Activated naive CD4-positive, alpha-beta T cell treated with anti-CD3 and anti-CD28 coated beads, Interleukin-2, amount 50 U/mL, for 72 hours (primary cell): ENCODE measurements at places on chromosomes 1 and 21.

- no peak for DNase-seq
Observed at GRCh38 chr1:18748435-18748834, 111.0 kb downstream of the TAS1R2 start.

GRCh38 chr1:209063767-209064659 lies 519.5 kb upstream of the CAMK1G start:
- DNase-seq, result no peak

DNA sequence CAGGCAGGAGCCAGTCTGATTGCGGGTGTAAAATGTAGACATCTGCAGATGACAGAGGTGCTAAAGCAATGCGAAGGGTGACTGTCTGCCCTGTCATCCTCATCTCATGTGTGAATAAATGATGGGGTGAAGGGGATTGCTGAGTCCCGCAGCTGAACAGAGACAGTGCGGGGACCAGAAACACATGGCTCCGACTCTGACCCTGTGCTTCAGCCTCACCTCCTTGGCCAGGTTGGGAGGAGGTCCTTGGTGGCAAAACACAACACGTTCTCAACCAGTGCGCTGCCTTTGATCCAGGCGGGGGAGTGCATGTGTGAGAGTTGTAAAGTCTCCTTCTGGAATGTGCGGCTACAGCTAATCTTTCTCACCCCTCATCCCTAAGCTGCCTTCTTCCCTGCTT lies 32.0 kb upstream of the TTC22 start:
- no peak for DNase-seq

DNA sequence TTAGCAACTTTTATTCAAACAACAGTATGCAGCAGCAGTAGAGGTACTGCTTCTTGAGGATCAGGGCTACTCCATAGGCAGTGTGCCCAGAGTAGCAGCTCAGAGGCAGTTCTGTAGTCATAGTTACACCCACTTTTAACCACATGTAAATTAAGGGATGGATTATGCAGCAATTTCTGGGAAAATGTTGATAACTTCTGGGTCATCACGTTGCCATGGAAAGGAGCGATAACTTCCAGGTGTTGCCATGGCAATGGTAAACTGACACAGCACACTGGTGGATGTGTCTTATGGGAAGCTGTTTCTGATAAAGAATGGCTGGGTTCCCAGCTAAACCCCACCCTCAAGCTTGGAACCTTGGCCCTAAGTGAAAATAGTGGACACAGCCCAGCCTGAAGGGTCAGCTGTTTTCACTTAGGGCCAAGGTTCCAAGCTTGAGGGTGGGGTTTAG lies 29.0 kb upstream of the PLA2G2A start:
- no peak for DNase-seq

GRCh38 chr1:108080448-108080847 lies 115.5 kb upstream of the VAV3 start:
- no peak for DNase-seq

DNA sequence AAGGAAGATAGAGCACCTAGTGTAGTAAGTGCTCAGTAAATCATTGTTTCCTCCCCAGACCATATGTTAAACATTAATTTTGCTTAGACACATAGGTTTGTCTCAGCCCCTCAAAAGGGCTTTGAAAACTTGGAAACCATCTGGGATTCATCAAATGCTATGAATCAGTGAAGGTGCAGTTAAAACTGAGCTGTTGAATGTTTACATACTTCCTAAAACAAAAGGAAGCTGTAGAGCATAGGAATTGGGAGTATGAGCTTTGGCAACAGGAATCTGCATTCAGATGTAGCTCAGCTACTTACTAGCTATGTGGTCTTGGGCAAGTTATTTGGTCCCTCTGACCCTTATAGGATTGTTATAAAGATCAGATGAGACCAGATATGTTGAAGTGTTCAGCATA lies 18.7 kb upstream of the PODN start:
- DNase-seq, result no peak

- no peak for DNase-seq
Observed at GRCh38 chr1:65421351-65422025, 1.0 kb downstream of the LEPR start.

DNA sequence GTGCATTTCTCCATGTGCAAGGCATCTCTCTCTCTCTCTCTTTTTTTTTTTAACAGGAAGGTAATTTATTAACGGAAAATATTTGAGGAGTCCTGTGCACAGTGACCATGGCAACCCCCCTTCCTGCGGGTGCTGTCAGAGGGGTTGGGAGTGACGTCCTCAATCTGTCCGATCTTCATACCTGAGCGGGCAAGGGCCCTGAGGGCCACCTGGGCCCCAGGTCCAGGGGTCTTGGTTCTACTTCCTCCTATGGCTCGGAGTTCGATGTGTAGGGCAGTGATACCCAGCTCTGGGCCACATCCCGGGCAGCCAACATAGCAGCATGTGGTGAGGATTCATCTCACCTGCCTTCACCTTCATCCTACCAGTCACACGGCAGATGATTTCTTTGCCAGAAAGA lies 11.0 kb downstream of the MAPKAPK2 start:
- DNase-seq, result no peak

- DNase-seq, result no peak
Observed at GRCh38 chr1:38488162-38488898, 371.2 kb downstream of the RRAGC start.

- no peak for DNase-seq
Observed at GRCh38 chr1:21077085-21077484, 99.6 kb downstream of the EIF4G3 start.

DNA sequence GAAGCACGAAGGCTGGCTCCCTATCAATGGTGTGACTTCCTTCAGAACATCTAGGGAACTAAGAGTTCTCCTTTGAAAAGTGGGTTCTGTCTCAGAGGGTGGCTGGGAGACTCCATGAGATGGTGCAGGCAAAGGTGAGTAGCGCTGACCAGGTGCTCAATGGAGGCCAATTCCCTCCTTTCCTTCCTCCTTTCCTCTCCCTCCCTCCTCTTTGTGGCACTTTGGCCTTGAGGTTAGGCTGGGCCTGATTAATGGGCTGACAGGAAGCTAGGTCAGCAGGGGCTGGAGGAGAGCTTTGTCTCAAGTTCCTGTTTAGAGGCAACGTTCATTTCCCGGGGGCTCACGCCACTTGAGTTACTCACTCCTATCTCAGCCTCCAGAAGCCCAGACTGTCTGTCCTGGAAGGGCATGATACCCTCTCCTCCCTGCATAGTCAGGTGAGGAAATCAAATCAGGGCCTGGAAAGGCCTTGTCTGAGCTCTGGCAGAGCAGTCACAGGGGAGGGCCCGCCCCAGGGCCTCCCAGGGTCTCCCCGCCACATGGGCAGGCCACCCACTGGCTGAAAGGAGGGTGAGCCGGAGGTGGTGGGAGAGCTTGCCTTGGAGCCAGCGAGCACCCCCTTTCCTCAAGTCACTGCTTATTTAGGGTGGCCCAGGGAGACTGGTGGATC lies 58.4 kb upstream of the SSBP3 start:
- no peak for DNase-seq

DNA sequence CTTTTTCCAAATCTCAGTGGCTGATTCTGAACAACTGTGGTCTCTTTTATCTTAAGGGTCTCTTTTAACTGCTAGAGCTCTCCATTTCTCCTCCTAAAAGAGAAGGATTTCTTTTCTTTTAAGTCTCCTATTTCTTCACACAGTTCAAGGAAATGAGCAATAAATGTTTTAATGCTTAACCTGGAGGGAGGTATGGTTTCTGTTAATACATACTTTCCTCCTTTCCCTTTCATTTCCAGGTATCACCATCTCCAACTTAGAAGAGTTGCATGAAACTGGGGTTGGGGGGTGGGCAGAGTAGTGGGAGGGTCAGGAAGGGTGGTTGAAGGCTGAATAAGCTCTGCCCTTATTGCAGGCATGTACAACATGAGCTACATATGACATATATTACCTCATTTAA lies 31.4 kb downstream of the HSD3B2 start:
- DNase-seq, result no peak

DNA sequence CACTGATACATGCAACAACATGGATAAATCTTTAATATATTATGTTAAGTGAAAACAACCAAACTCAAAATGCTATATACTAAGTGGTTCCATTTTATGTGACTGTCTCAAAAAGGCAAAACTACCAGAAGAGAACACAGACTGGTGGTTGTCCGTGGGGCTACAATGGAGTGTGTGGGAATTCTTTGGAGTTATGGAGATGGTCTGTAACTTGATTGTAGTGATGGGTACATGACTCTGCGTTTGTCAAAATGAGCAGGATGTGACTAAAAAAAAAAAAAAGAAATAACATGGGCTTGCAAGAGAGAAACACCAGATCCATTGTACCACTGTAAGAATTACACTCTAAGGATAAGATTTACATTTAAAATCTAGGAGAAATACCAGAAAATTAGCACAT lies 52.2 kb upstream of the KIAA1614 start:
- DNase-seq, result no peak

DNA sequence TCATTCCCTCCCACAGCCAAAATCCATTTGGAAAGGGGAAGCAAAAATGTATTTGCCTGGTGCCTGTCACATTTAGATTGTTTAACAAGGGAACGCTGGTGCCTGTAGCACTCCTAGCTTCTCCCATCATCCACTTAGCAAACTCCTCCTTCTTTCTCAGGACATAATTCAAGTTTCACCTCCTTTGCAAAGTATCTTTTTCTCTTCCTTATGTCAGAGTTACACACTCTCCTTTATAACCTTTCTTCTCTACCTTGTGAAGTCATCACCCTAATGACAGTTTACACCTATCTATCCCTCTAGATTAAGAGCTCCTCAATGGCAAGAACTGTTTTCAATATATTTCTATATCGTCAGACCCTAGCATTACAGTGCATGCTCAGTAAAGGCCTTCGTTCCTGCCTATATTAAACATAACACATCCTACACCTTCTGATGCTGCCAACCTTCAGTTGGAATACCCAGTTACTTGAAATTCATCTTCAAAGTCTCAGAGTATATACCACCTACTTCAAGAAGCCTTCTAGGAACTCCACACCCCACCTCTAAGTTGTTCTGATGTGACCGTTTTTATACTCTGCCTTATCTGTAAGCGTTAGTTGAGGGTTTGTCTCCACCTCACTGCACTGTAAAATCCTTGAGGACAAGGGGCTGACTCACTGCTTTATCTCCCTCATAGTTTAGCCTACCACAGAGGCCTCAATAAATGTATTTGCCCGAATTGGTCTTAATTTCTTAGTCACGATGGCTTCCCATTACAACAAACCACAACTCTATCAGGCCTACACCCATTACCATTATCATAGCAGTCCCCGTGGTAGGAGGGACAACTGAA lies 1.0 kb upstream of the EPS15 start:
- no peak for DNase-seq

DNA sequence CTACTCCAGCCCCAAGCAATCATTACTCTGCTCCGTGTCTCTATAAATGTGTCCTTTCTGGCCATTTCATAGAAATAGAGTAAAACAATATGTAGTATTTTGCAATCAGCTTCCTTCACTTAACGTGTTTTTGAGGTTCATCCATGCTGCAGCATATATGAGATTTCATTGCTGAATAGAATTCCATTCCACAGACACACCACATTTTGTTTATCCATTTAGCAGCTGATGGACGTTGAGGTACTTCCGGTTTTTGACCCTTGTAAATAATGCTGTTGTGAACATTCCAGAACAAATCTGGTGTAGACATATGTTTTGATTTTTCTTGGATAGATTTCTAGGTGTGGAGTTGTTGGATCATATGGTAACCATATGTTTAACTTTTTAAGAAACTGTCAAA lies 30.7 kb downstream of the ADAM30 start:
- no peak for DNase-seq

DNA sequence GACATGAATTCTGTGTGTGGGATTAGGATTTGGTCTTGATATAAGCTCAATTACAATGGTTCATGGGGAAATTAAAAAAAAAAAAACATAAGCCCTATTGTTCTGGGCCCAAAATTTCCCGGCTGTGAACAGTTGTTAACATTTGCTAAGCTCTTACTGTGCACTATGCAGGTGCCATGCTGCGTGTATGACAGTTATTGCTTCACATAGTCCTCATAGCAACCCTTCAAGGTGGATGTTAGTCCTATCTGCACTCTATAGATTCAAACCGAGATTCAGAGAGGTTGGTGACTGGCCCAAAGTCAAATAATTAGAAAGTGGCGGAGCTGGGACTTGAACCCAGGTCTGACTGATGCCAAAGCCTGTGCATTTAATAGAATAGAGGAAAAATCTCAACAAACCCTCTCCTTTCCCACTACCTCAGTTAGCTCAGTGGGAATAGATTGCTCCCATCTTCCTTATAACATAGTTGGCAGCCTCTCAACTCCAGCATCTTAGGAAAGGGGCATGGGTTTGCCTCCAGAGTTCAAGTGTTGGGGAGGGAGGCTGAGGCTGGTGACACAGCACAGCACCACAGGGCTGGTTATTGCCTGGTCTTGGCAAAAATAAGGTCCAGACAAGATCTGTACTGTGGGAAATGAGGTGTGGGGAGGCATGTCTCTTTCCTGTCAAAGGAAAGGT lies 55.0 kb upstream of the GCLM start:
- no peak for DNase-seq

- no peak for DNase-seq
Observed at GRCh38 chr1:40785446-40785845, 1.9 kb downstream of the KCNQ4 start.

DNA sequence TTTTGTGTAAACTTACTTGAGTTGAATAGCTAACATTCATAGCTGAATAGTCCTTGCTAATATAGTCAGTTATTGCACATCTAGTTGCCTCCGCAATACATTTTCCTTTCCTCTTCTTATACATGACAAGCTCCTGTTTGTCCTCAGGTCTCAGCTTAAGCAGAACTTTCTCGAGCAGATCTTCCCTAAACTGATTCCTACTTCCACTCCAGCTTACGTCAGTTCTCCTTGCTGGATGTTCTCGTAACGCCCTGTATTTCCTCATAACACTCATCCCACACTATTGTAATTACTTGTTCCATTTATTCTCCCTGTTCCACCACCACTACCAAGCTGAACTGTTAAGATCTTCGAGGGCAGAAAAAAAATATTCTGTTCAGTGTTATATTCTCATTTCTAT lies 15.1 kb upstream of the OMA1 start:
- no peak for DNase-seq

DNA sequence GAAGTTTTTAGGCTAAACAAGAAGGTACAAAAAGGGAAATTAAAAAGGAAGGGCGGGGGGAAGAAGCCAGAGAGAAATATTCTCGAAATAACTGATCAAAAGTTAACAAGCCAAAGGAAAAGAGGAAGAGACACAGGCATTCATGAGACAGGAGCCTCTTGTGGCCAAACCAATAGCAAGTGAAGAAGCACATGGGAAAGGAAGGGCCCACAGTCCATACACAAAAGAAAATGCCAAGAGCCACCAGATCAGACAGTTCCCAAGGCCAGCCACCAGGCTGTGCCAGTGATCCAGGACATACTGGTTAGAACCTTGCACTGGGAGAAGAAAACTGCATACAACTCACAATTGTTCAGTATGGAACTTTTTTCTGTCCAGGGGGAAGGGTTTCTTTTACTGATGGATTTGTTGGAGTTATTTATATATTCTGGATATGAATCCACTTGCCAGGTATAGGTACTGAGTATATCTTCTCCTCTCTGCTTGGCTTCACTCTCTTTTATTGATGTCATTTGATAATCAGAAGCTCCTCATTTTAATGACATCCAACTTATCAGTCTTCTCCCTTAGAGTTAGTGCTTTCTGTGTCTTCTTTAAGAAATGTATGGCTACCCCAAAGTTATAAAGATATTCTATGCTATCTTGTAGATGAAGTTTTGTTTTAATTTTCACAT lies 76.8 kb downstream of the CD46 start:
- DNase-seq, result peak; percentile 48

GRCh38 chr1:44036409-44037139 lies 5.3 kb upstream of the SLC6A9 start:
- DNase-seq, result no peak
